Nasal cavity respiratory epithelium epithelial cell of viscerocranial mucosa (primary cell): ENCODE measurements at places on chromosomes 7 and 10. TPM values are rescaled to one million over a fixed set of nuclear protein-coding genes. Genes with fewer than 3 reads are reported as not detected.

The MARVELD1 gene
- 2.4 and 7.5 TPM in 2 replicates for total RNA-seq

The RBP3 gene
- not detected in 2 replicates for total RNA-seq

The PILRA gene
- total RNA-seq = under 0.01 and 0.14 TPM in 2 replicates

The BAIAP2L1 gene
- total RNA-seq = 20.8 and 43.7 TPM in 2 replicates

The MLXIPL gene
- total RNA-seq = 0.14 and 0.34 TPM in 2 replicates

The SMO gene
- 3.1 and 16.1 TPM in 2 replicates for total RNA-seq

The GSTO2 gene
- 6.5 and 18.8 TPM in 2 replicates for total RNA-seq

The MCM10 gene
- total RNA-seq = 0.21 and 0.34 TPM in 2 replicates

The RBAK gene
- total RNA-seq = 16.7 and 21.6 TPM in 2 replicates

The ACSL5 gene
- 2.0 TPM in 1 of 2 replicates, not detected in the other for total RNA-seq

The ERV3-1 gene
- 3.8 and 29.0 TPM in 2 replicates for total RNA-seq

The CCL24 gene
- total RNA-seq = 0.43 TPM in 1 of 2 replicates, not detected in the other

The LRRD1 gene
- under 0.01 and 0.14 TPM in 2 replicates for total RNA-seq

The HOXA5 gene
- not detected in 2 replicates for total RNA-seq

The CYTH3 gene
- 9.2 and 20.9 TPM in 2 replicates for total RNA-seq

The KIAA1549 gene
- total RNA-seq = under 0.01 and 2.2 TPM in 2 replicates

The OPALIN gene
- not detected in 2 replicates for total RNA-seq

The THSD7A gene
- under 0.01 and 0.28 TPM in 2 replicates for total RNA-seq

The TMEM248 gene
- total RNA-seq = 52.6 and 90.3 TPM in 2 replicates

The LBX1 gene
- total RNA-seq = not detected in 2 replicates

The KLF14 gene
- total RNA-seq = 0.07 TPM in 1 of 2 replicates, not detected in the other

The OPN1SW gene
- not detected in 2 replicates for total RNA-seq

The SHTN1 gene
- total RNA-seq = 3.1 and 5.1 TPM in 2 replicates
